ENCODE measurements at places on chromosomes 7 and 10. TPM values are rescaled to one million over a fixed set of nuclear protein-coding genes. Genes with fewer than 3 reads are reported as not detected.

DNA sequence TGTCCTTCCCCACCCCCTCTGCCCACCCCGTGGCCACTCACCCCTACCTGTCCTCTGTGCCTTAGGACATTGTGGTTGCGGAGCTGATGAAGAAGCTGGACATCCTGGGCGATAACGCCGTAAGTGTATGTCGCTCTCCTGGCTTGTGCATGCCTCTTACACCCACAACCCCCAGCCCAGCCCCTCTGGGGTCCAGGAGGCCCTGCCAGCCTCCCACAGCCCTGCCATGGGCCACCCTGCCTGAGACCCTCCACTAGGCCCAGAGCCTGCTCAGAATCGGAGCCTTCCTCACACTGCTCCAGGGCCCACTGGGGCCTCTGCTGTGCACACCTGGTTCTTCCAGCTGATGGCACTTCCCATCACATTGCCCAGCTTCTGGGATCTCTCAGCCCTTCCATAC, 36.8 kb upstream of the DPYSL4 start:
- no peaks in the 10 kb centered on the region for H3K36me3 ChIP-seq
- H3K4me1 ChIP-seq = no peaks in the 10 kb centered on the region
- no peaks in the 10 kb centered on the region for H3K27me3 ChIP-seq
- DNase-seq = peak; percentile 5
- no peak overlapping the region for H3K27ac ChIP-seq

DNA sequence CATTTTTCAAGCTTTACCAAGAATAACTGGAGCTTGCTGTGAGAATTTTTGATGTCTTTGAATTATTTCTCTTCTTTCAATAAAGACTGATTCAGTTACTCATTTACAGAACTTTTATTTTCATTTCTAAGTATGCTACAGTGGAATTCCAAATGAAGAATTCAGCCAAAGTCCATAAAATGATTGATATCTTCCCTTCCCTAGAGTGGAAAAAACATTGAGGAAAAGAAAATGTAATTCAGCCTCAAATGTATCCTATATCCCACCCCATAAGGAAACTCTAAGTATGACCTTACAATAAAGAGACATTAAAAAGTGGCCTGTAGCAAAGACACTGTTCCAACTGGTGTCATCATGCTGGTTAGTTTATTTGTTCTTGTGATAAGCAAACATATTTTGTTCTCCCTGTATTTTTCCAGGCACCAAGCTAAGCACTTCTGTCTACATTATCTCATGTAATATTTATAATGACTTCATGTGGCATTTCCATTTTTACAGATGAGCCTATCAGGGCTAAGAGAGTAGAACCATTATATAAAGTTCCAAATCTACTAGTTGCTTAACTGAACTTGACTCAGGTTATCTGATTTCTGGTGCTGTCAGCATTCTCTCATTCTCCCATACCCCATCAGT, 450.4 kb downstream of the NEBL start:
- DNase-seq = no peak
- no peaks in the 10 kb centered on the region for H3K36me3 ChIP-seq
- no peak overlapping the region for H3K27ac ChIP-seq
- no peaks in the 10 kb centered on the region for H3K4me1 ChIP-seq
- no peaks in the 10 kb centered on the region for H3K27me3 ChIP-seq

DNA sequence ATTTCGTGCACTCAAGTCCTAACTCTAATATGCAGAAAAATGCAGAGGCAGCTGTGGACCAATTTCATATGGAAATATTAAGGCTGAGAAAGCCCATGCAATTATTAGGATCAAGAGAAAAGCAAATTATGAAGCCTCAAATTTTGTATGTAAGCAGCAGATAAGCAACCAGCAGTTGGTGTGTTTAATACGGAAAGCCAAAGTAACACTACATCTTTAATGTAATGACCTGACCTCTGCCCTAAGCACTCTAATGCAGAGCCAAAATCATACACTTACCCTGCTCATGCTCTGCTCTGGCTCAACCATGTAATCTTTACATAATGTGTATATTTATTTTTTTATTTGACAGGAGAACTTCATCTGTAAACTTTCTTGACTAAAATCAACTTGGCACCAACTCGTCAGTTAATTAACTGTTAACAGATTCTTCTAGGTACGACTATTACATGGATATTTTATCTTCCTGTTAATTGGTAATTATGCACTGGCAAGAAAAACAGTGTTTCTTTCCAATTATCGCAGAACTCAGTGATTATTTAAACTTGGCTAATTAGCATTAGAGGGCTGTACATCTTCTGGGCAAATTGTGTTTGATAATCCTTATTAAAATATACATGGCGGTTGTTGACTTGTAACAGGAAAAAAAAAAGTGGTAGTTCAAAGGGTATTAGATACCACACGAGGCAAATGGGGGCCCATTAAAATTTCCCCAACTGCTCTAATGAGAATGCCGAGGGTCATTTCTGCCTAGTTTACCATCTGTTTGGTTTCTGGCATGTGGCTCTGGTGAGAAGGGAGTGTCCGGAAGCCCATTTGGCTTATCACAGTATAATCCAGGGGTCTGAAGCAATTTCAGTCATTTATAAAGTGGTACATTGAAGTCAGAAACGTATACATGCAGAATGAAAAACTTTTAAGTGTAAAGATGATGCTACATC, 94.5 kb downstream of the RELN start:
- no peaks in the 10 kb centered on the region for H3K36me3 ChIP-seq
- H3K27ac ChIP-seq = no peak overlapping the region
- H3K4me1 ChIP-seq = no peaks in the 10 kb centered on the region
- no peaks in the 10 kb centered on the region for H3K27me3 ChIP-seq
- no peak for DNase-seq
- H3K4me3 ChIP-seq = no peak overlapping the region

DNA sequence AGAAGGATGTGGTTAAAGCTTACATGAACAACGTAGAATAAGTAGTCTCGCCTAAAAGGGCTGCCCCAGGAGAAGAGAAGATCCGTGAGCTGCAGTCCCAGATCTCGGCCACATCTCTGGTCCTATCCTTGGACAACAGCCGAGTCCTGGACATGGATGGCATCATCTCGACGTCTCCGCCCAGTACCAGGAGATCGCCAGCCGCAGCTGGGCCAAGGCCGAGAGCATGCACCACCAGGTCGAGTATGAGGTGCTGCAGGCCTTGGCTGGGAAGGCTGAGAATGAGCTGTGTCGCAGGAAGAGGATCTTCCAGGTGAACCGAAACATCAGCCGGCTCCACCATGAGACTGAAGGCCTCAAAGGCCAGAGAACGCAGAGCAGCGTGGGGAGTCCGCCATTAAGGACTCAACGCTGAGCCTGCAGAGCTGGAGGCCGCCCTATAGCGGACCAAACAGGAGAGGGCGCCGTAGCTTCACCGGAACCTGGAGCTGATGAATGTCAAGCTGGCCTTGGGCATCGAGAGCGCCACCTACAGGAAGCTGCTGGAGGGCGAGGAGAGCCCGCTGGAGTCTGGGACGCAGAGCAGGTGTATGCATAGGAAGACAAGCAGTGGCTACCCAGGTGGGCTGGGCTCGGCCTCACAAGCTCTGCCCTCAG, 22.2 kb downstream of the LIPK start:
- no peaks in the 10 kb centered on the region for H3K36me3 ChIP-seq
- no peaks in the 10 kb centered on the region for H3K27me3 ChIP-seq
- no peak for DNase-seq
- no peak overlapping the region for H3K27ac ChIP-seq
- no peaks in the 10 kb centered on the region for H3K4me1 ChIP-seq
- H3K4me3 ChIP-seq = no peak overlapping the region

DNA sequence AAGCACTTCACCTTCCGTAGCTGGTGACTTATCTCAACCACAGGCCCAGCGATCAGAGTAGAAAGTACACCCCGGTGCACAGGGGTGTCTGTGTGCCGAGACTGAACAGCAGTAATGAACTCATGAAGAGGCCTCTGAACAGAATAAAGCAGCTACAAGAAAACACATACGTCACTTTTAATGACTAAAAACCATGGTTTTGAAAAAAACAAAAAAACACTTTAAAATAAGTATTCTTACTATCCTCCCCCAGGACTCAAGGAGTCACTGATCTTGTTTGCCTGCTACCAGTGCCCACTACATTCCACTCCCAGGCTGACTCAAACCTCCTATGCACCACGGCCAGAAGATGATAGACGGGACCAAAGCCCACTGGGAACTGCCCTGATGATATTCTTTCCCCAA, 53.8 kb downstream of the NCAPG2 start:
- H3K4me1 ChIP-seq = no peaks in the 10 kb centered on the region
- no peak overlapping the region for H3K27ac ChIP-seq
- H3K27me3 ChIP-seq = no peaks in the 10 kb centered on the region
- H3K36me3 ChIP-seq = peaks cover 39% of the 10 kb centered on the region

DNA sequence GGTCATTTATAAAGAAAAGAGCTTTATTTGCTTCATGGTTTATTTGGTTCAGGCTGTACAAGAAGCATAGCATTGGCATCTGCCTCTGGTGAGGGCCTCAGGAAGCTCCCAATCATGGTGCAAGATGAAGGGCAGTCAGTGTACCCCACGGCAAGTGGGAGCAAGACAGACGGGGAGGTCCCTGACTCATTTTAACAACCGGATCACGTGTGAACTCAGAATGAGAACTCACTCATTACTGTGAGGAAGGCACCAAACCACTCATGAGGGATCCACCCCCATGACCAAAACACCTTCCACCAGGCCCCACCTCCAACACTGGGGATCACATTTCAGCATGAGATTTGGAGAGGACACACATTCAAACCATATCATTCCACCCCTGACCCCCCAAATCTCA, 15.7 kb upstream of the CRYGN start:
- no peaks in the 10 kb centered on the region for H3K36me3 ChIP-seq
- no peak overlapping the region for H3K4me3 ChIP-seq
- peaks cover 14% of the 10 kb centered on the region for H3K4me1 ChIP-seq
- no peak for DNase-seq
- H3K27ac ChIP-seq = no peak overlapping the region

GRCh38 chr10:44801383-44802327, 109.5 kb upstream of the TMEM72 start:
- no peak overlapping the region for H3K27ac ChIP-seq
- H3K4me1 ChIP-seq = no peaks in the 10 kb centered on the region
- H3K36me3 ChIP-seq = no peaks in the 10 kb centered on the region
- no peaks in the 10 kb centered on the region for H3K27me3 ChIP-seq
- H3K4me3 ChIP-seq = no peak overlapping the region

DNA sequence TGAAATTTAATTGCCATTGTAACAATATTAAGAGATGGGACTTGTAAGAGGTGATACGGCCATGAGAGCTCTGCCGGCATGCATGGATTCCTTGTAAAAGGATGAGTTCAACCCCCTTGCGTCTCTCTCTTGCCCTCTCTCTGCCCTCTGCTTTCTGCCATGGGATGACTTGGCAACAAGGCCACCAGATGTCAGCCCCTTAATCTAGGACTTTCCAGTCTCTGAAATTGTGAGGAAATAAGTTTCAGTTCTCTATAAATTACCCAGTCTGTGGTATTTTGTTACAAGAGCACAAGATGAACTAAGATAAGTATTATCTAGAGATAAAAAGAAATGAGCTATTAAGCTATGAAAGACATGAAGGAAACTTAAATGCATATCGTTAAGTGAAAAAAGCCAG, 145.7 kb upstream of the AHR start:
- H3K4me3 ChIP-seq = no peak overlapping the region
- no peaks in the 10 kb centered on the region for H3K27me3 ChIP-seq
- H3K27ac ChIP-seq = no peak overlapping the region

The TRPV5 gene
- total RNA-seq = 0.06 TPM

- no peaks in the 10 kb centered on the region for H3K36me3 ChIP-seq
- no peak for DNase-seq
- peak overlapping the region; percentile 79 for H3K27ac ChIP-seq
- no peaks in the 10 kb centered on the region for H3K4me1 ChIP-seq
These were observed 165.1 kb downstream of the GLRX3 start for GRCh38 chr10:130301021-130301892.

The UTF1 gene
- total RNA-seq = not detected

GRCh38 chr7:98372993-98373392, 27.9 kb downstream of the BAIAP2L1 start:
- no peaks in the 10 kb centered on the region for H3K27me3 ChIP-seq
- H3K4me1 ChIP-seq = no peaks in the 10 kb centered on the region
- DNase-seq = no peak
- no peak overlapping the region for H3K27ac ChIP-seq
- no peak overlapping the region for H3K4me3 ChIP-seq

DNA sequence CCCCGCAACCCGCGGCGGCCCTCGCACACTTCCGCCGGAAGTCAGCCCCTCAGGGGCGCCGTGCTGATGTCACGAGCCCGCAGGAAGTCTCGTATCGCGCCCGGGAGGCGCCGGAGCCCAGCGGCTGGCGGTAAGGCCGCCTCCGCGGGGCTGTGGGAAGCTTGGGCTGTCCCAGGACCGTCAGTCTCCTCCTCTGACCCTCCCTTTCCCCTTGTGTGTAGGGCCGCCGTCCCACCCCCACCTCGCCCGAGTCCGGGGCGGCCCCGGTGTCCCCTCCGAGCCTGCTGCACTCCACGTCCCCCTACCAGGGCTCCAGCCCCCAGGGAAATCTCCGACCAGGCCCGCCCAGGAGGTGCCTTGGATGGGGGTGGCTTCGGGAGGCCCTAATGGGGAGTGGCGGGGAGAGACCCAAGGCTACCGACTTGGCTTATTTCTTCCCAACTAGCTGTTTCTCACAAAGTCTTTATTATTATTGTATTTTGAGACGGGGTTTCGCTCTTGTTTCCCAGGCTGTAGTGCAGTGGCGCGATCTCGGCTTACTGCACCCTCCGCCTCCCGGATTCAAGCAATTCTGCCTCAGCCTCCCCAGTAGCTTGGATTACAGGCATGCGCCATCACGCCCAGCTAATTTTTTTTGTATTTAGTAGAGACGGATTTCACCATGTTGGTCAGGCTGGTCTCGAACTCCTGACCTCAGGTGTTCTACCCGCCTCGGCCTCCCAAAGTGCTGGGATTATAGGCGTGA, at the start of gene ZDHHC4:
TSS of gene ZDHHC4 (plus strand) at position 86 of the 745 bp plus-strand sequence. CDS start 3,108 bp downstream, outside the sequence.
- no peaks in the 10 kb centered on the region for H3K27me3 ChIP-seq
- peak within 1 kb of the TSS; percentile 82 for H3K4me3 ChIP-seq
- DNase-seq = peak; percentile 95
- H3K27ac ChIP-seq = peak within 1 kb of the TSS; percentile 95
- H3K36me3 ChIP-seq = peaks cover 42% of the 10 kb centered on the region

GRCh38 chr10:132611986-132612385, 74.4 kb downstream of the INPP5A start:
- DNase-seq = no peak
- H3K36me3 ChIP-seq = no peaks in the 10 kb centered on the region
- H3K4me1 ChIP-seq = peaks cover 12% of the 10 kb centered on the region
- H3K4me3 ChIP-seq = no peak overlapping the region
- H3K27ac ChIP-seq = no peak overlapping the region
- no peaks in the 10 kb centered on the region for H3K27me3 ChIP-seq

The FAM237B gene
- not detected for total RNA-seq

DNA sequence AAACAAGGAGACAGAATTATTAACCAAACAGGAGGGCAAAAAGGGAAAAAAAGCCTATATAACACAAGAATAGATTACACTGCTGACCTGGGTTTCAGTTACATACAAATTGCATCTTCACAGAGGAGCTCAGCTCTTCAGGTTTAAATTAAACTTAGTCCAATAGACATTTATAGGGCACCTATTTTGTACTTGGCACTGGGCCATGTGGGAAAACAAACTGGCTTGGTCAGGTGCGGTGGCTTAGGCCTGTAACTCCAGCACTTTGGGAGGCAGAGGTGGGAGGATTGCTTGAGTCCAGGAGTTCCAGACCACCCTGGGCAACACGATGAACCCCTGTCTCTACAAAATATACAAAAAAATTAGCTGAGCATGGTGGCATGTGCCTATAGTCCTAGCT, 62.3 kb upstream of the CCDC6 start:
- no peak for DNase-seq
- H3K36me3 ChIP-seq = no peaks in the 10 kb centered on the region
- H3K27me3 ChIP-seq = no peaks in the 10 kb centered on the region
- no peaks in the 10 kb centered on the region for H3K4me1 ChIP-seq
- no peak overlapping the region for H3K27ac ChIP-seq

Measured in psoas muscle (tissue), 8 donors.